ENCODE measurements at places on chromosomes 5 and 9.

DNA sequence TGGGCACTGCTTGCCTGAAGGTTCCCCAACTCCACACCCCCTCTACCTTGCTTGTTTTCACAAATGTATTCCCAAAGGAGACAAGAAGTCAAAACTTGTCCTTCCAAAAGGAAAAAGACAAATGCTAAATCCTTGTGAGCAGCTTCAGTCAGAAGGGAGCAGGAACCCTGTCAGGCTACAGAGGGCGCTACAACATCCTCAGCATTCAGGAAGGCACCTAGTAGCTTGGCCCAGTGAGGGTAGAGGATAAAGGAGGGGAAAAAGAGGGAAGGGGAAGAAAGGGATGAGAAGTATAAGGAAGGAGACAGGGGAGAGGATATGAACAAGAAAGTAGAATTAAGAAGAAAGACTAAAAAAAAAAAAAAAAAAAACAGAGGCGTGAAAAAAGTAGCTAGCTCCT is 97.5 kb downstream of the MLLT3 start:
- no peaks in the 10 kb centered on the region for H3K36me3 ChIP-seq
- no peak overlapping the region for H3K4me3 ChIP-seq
- H3K27ac ChIP-seq: no peak overlapping the region
- H3K4me1 ChIP-seq: peaks cover 16% of the 10 kb centered on the region
- DNase-seq: no peak

DNA sequence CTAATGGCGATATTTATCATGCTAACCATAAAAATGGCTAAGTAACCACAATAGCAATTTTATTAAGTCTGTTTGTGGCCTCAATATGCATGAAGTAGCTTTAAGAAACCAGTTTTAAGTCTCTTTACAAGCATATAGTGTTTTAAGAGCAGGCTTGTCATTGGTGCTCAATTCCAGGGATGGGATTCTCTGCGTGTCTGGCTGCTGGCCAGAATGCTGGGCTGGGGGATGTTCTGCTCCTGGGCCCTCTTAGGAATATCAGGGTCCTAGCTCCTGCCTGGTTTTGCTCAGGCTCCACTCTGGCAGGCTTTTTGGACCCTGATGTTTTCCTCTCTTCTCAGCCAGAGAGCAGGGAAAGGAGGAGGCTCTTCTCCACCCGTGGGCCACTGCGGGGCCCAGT is 127.2 kb downstream of the PDE8B start:
- H3K4me3 ChIP-seq: no peak overlapping the region
- no peaks in the 10 kb centered on the region for H3K27me3 ChIP-seq
- H3K36me3 ChIP-seq: no peaks in the 10 kb centered on the region
- DNase-seq: no peak

- no peak overlapping the region for H3K4me3 ChIP-seq
- no peak overlapping the region for H3K27ac ChIP-seq
- peaks cover 6% of the 10 kb centered on the region for H3K4me1 ChIP-seq
- no peak for DNase-seq
- no peaks in the 10 kb centered on the region for H3K36me3 ChIP-seq
- no peaks in the 10 kb centered on the region for H3K27me3 ChIP-seq
Observed at GRCh38 chr9:17137566-17137965, 2.7 kb downstream of the CNTLN start.

DNA sequence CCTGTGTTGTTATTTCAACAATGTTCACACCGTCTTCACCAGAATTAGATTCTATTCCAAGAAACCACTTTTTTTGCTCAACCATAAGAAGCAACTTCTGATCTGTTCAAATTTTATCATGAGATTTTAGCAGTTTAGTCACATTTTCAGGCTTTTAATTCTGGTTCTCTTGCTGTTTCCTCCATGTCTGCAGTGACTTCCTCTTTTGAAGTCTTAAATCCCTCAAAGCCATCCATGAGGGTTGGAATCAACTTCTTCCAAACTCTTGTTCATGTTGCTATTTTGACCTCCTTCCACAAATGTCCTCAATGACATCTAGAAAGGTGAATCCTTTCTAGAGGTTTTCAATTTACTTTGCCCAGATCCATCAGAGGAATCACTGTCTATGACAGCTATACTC is 25.7 kb upstream of the ENTREP1 start:
- H3K4me1 ChIP-seq: peaks cover 14% of the 10 kb centered on the region
- H3K4me3 ChIP-seq: no peak overlapping the region
- H3K27me3 ChIP-seq: no peaks in the 10 kb centered on the region
- DNase-seq: no peak

DNA sequence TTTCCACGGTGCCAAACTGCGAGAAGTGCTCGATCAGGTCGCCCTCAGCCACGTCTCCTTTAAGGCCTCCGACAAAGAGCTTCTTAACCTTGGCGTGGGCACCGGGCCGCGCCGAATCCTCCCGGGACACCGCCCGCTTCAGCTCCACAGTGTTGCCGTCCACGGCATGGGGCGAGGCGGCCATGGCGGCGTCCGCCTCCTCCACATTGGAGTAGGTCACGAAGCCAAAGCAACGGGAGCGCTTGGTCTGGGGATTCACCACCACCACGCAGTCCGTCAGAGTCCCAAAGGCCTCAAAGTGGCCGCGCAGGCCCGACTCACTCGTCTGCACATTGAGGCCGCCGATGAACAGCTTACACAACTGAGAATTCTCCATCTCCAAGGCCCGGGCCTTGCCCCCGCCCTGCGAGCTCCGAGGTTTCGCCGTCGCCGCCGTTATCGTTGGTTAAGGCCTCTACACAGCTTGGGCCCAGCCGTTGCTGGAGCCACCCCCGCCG is 424 bp downstream of the HNRNPA0 start:
- H3K36me3 ChIP-seq: no peaks in the 10 kb centered on the region
- H3K27ac ChIP-seq: peak overlapping the region; percentile 98
- peak; percentile 80 for DNase-seq
- peaks cover 31% of the 10 kb centered on the region for H3K4me1 ChIP-seq
- H3K4me3 ChIP-seq: peak overlapping the region; percentile 68

DNA sequence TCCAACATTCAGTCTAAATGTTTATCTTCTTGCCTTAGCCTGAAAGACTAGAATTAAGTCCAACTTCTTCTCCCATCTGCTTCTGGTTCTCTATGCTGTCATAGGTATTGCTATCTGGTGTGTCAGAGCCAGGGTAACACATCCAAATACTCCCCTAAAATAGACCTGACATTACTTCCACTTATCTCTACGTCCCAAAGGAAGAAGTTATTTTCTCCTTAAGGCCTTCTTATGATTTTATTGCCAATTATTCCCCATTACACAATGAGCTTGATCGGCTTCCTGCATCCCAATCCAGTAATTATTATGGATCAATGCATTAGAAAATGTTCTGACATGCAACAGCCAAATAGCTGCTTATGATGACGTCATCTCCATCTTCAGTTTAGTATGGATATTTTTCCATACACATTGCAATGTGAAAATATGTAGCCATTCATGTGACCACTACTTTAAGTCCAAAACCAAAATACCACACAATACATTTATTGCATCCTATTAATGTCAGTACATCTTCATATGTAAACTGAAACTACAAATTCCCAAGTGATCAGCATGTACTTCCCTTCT is 555.5 kb downstream of the MAT2B start:
- no peak overlapping the region for H3K27ac ChIP-seq
- DNase-seq: no peak
- no peaks in the 10 kb centered on the region for H3K4me1 ChIP-seq
- no peaks in the 10 kb centered on the region for H3K36me3 ChIP-seq

DNA sequence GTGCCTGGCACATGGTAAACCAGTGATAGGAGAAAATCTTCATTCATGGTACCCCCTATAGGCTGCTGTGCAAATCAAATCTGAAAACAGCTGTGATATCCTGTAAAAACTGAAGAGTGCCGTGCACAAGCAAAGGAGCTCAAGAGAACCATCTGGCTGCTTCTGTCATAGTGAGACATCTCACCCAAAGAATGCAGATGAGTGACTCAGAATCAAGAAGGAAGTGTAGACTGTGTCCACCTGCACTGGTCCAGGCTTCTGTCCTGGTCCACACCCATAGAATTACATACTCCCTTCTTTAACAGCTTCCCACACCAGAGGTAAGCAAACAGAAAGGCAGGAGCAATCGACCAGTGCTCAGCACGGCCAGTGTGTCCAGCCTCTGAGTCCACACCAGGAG is 195.9 kb downstream of the ASTN2 start:
- H3K27ac ChIP-seq: no peak overlapping the region
- no peak overlapping the region for H3K4me3 ChIP-seq
- H3K4me1 ChIP-seq: no peaks in the 10 kb centered on the region

DNA sequence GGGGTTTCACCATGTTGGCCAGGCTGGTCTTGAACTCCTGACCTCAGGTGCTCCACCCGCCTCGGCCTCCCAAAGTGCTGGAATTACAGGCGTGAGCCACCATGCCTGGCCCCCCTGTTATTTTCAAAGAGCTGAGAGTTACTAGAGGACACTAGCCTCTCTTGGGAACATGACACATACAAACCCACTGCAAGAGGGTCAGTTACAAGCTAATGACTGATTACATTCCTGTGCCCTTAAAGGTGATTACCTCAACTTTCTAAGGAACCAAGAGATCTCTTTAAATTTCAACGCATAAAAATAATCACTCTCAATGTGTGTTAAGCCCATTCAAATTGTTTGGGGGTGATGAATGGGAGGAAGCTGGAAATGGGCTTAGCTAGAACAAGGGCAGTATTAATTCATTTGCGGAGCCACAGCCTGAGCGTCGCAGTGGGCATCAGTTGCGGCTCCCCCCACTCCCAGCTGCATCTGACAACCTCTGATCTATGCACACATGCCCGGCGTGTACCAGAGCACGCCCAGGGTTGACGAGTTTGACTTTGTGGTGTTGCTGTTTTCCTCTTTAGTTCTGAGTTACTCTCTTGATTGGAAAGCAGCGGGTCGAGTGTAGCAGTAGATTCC is 146.9 kb downstream of the GOLPH3 start:
- peaks cover 36% of the 10 kb centered on the region for H3K4me1 ChIP-seq
- no peaks in the 10 kb centered on the region for H3K36me3 ChIP-seq
- no peak overlapping the region for H3K4me3 ChIP-seq
- DNase-seq: no peak
- peak overlapping the region; percentile 70 for H3K27ac ChIP-seq

- H3K4me3 ChIP-seq: peak within 1 kb of the TSS; percentile 36
- no peaks in the 10 kb centered on the region for H3K36me3 ChIP-seq
- H3K27ac ChIP-seq: peak within 1 kb of the TSS; percentile 86
- H3K27me3 ChIP-seq: no peaks in the 10 kb centered on the region
- DNase-seq: peak; percentile 74
- H3K4me1 ChIP-seq: peaks cover 27% of the 10 kb centered on the region
Observed at GRCh38 chr5:54455413-54456157, at the start of gene HSPB3. HSPB3 (plus strand) TSS chr5:54455699; CDS start chr5:54455790, 91 bp downstream.

GRCh38 chr9:138121438-138122050 is 244.0 kb downstream of the CACNA1B start:
- H3K4me3 ChIP-seq: no peak overlapping the region
- no peaks in the 10 kb centered on the region for H3K4me1 ChIP-seq
- no peak for DNase-seq
- no peaks in the 10 kb centered on the region for H3K36me3 ChIP-seq
- H3K27me3 ChIP-seq: peaks cover 7% of the 10 kb centered on the region

DNA sequence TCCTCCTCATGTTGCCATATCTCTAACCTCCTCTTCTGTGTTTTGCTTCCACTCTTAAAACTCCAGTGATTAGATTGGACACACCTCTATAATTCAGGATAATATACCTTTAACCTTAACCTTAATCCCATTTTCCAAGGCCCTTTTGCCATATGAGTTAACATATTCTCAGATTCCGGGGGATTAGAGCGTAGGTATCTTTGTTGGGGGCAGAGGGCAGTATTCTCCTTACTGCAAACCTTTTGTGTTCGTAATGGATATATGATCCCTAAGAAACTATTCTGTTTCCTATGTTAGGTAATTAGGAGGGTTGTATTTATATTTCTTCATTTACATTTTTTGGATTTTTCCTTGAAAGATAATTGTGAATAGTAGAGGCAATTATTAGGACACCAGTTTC is 99.5 kb downstream of the VPS13A start:
- no peak overlapping the region for H3K4me3 ChIP-seq
- no peak overlapping the region for H3K27ac ChIP-seq
- no peaks in the 10 kb centered on the region for H3K36me3 ChIP-seq
- H3K27me3 ChIP-seq: no peaks in the 10 kb centered on the region
- no peaks in the 10 kb centered on the region for H3K4me1 ChIP-seq

DNA sequence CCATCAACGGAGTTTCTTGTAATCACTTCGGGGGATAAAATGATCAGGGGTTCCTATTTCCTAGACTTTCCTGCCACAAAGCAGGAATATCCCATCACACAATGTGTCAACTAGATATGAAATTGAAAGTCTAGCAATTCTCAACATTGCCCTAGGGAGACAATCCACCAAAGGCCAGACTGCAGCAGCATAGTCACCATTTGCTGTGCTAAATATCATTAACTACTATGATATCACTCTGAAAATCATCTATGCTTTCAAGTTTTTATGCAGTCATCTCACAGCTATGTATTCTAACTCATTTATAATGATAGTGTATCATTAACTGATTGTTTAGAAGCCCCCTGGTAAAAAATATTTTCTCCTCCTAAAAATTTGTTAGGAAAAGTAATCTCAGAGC is 342.6 kb upstream of the CDH6 start:
- no peaks in the 10 kb centered on the region for H3K4me1 ChIP-seq
- H3K27ac ChIP-seq: no peak overlapping the region
- no peaks in the 10 kb centered on the region for H3K27me3 ChIP-seq

- peaks cover 34% of the 10 kb centered on the region for H3K4me1 ChIP-seq
- H3K27me3 ChIP-seq: peaks cover 7% of the 10 kb centered on the region
- no peaks in the 10 kb centered on the region for H3K36me3 ChIP-seq
- no peak overlapping the region for H3K4me3 ChIP-seq
- DNase-seq: no peak
- H3K27ac ChIP-seq: no peak overlapping the region
Observed at GRCh38 chr9:88531920-88532698, 2.9 kb upstream of the NXNL2 start.

DNA sequence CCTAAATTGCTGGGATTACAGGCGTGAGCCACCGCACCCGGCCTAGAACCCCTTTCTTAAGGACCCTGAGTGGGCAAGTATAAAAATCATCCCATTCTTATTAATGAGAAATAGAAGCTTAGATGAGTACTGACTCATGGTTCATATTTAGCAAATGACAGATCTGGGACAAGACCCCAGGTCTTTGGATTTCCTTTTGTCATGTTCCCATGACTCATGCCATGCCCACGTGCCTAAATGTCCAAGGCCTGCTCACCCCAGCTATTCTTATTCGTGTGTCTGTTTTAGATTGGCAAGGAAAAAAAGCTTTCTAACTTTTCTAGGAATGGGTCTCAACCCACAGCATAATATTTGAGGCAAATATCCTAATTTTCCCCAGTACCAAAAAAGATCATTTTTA is 57.7 kb upstream of the RPS23 start:
- H3K27me3 ChIP-seq: no peaks in the 10 kb centered on the region
- no peak for DNase-seq
- H3K36me3 ChIP-seq: no peaks in the 10 kb centered on the region
- no peak overlapping the region for H3K4me3 ChIP-seq

GRCh38 chr9:112618385-112619009 is 99.4 kb downstream of the INIP start:
- H3K27me3 ChIP-seq: no peaks in the 10 kb centered on the region
- no peak overlapping the region for H3K4me3 ChIP-seq
- no peaks in the 10 kb centered on the region for H3K36me3 ChIP-seq
- no peak overlapping the region for H3K27ac ChIP-seq

GRCh38 chr5:154494036-154494435 is 16.0 kb upstream of the HAND1 start:
- H3K27me3 ChIP-seq: no peaks in the 10 kb centered on the region
- H3K27ac ChIP-seq: no peak overlapping the region
- H3K4me1 ChIP-seq: no peaks in the 10 kb centered on the region
- no peak for DNase-seq

GRCh38 chr5:176391999-176392398 is 3.4 kb downstream of the HIGD2A start:
- DNase-seq: no peak
- no peaks in the 10 kb centered on the region for H3K27me3 ChIP-seq

All from sigmoid colon (tissue), 7 donors.